ENCODE measurements at places on chromosomes 2 and 18.

DNA sequence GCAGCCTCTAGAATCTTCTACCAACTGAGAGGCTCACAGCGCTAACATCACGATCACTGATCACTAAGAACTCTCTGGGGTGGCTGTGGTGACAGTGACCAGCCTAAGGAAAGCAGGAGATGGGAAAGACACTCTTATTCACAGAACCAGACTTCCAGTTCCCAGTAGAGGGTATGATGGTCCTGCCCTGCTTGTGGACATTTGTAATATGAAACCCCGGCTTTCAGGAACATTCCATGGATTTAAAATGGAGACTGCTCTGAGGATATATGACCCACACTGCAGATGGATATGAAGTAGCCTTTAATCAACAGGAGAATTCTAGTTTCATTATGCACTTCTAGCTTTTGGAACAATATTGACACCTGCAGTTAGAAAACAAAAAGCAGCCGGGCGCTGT is 131.8 kb downstream of the AFF3 start:
- DNase-seq = no peak

- no peak for DNase-seq
These were observed 36.0 kb upstream of the ASAP2 start for GRCh38 chr2:9170458-9171130.

DNA sequence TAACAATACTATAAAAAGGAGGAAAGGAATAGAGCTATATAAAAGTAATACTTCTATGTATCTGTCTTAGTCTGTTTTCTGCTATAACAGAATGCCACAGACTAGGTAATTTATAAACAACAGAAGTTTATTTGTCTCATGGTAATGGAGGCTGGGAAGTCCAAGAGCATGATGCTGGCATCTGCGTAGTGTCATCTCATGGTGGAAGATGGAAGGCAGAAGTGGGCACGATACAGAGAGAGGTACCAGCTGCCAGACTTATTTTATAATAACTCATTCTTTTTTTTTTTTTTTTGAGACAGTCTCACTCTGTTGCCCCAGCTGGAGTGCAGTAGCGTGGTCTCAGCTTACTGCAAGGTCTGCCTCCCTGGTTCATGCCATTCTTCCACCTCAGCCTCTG is 4.3 kb downstream of the DHX57 start:
- no peak for DNase-seq

DNA sequence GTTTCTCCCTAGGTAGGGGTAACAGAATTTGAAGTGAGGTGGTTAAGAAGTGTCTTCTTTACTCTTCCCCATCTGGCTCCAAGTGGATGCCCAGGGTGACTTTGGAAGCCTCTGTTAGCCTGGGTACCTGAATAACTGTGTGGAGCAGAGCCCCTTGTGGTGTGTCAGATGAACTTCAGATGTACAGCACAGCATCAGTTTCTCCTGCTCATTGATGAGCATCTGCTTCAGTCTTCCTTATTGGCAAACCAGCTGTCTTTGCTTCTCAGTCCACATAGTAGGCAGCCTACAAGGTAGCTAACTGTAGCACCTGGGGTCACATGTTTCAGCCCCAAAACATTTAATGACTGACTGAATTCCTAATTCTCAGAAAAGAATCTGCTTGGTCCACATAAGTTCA is 56.2 kb upstream of the ATP8B1 start:
- peak; percentile 14 for DNase-seq

DNA sequence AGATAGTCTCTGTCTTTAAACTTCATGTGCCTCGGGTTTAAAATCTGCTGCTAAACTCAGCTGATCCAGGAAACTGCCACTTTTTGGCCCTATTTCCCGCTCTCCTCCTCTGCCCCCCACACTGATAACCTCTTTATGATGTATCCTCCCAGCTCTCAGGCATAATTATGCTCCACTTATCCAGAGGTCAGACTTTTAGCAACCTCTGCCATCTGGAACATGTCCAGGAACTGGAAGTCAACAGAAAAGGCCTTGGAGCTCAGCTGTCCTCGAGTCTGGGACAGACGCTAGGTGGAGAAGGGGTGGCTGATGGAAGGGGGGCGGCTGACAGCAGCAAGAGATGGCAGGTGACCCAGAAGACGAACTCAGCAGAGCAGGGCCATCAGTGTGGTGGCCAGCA is 41.2 kb downstream of the ASAP2 start:
- DNase-seq = peak; percentile 21

- DNase-seq = peak; percentile 72
These were observed 76.3 kb upstream of the ID2 start for GRCh38 chr2:8605351-8606065.

- DNase-seq = no peak
These were observed 120.6 kb upstream of the UGP2 start for GRCh38 chr2:63721082-63721424.

- no peak for DNase-seq
These were observed 227.4 kb upstream of the COL3A1 start for GRCh38 chr2:188746727-188747126.

DNA sequence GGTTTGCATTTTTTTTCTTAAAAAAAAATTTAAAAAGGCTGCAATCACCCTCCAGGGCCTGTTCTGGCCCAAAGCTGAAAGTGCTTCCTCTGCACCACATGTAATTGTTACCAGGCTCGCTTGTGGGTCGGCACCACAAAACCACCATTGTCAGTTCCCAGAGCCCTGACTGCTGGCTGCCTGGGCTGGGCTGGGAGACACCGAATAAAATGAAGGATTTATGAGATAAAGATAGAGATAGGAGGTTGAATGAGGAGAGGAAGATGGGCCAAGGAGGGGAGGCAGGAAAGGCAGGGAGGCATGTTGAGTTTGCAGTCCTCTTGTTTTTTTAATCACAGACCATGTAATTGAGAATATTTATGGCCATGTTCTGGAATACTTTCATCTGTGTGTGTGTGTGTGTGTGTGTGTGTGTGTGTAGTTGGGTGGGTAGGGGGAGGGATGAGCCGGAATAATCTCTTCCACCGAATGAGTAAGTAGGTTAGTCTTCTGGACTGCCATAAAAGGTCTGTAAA is 14.7 kb downstream of the NRP2 start:
- no peak for DNase-seq

- DNase-seq = no peak
These were observed 22.3 kb downstream of the KLF7 start for GRCh38 chr2:207143215-207144172.

DNA sequence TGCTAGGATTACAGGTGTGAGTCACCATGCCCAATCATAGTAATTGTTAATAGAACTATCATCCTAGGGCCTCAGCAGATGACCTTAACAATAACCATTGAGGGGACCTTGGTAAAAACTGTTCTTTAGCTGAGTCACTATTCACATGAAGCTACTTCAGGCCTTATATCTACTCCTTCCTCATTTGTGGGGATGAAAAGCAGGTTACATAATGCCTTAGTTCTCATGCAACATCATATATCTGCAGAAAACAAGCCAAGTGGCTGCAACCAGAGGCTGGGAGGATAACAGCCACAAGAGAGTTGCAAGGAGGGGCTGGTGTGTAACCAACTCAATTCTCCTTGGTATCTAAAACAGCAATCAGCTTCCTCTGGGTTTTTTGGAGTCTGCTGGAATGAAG is 445.4 kb downstream of the NBAS start:
- DNase-seq = no peak

DNA sequence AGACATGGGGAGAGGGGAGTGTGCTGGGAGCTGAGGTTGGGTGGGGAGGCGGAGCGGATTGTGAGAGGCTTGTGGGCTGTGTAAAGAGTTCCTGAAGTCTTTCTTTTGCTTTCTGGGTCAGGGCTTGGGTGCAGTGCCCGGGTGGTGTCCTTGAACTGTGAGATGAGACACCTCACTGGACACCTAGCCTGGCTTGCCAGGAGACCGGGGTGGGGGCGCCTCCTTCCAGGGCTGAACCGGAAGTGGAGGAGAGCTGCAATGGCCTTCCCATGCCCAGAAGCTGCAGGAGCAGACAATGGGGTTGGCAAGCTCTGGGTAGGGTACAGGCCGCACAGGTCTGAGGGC is 4.3 kb downstream of the TMEM37 start:
- no peak for DNase-seq

DNA sequence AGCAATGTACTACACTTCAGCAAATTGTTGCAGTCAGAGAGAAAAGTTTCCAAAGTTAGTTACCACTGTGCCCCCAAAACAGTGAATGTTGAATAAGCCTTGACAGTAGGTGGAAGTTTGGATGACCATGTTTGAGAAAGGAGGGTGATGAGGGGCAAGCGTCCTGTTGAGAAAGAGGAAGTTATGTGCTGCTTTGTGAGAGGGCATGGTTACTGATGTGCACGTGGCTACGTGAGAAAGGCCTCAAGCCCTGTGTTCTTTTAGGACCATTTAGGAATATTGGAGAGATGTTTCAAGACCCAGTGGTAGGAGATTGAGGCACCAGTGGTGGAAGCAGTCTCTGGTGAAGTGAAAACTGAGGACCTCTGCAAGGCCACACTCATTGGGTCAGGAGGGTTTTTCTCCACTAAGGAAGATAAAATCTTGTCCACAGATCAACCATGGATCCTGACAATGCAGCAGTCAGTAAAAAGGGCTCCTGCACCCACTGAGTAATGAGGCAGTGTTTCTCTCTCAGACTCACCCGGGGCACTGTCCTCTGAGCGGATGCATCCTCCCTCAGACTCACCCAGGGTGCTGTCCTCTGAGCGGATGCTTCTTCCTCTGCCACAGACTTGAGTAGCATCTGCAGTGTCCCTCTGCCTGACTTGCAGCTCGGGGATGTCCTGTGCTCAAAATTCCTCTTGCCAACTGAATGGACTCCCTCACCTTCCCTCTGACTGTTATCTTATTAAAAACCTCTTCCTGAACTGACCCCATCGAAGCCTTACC is 34.7 kb upstream of the ACTR3 start:
- DNase-seq = no peak

DNA sequence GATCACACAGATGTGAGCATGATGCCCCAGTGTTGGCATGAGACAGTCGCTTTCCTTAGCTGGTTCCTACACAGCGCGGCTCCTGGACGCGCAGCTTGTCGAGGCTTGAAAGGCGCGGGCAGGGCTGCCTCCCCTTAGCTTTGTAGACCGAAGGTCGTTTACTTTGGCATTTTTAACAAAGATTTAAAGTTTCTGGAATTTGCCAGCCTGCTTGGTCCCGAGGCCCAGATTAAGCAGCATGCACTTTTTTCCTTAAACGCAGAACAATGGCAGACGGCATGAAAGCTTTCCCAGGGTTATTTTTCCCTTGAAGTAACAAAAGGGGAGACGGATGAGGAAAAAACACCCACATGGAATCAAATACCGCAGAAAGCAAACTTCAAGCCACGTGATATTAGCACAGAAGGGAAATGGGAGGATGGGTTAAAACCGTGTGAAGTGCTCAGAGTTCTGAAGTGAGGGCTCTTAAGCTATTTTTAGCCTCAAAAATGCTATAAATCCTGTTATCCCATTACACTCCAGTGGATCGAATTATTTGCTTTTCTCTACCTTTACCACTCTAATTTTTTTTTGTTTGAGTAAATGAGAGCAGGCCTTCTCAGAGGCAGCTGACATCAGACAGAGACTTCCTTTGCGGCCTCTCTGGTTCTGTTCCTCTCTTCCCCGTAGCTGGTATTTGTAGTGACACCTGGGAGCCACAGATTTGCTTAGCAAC is 55.7 kb downstream of the NPAS2 start:
- DNase-seq = no peak

GRCh38 chr2:197889041-197889440 is 84.6 kb downstream of the PLCL1 start:
- peak; percentile 45 for DNase-seq

- no peak for DNase-seq
These were observed 68.0 kb downstream of the STEAP3 start for GRCh38 chr2:119291588-119292167.

- DNase-seq = no peak
These were observed 67.5 kb downstream of the SPATS2L start for GRCh38 chr2:200373973-200374416.
